CD8-positive, alpha-beta memory T cell (primary cell): ENCODE measurements at places on chromosomes 12 and 14. TPM values are rescaled to one million over a fixed set of nuclear protein-coding genes. Genes with fewer than 3 reads are reported as not detected.

- no peak overlapping the region for H3K27ac ChIP-seq
- no peak overlapping the region for H3K4me3 ChIP-seq
- no peak for DNase-seq
- H3K27me3 ChIP-seq: no peaks in the 10 kb centered on the region
- H3K4me1 ChIP-seq: no peaks in the 10 kb centered on the region
- H3K36me3 ChIP-seq: no peaks in the 10 kb centered on the region
Measured at GRCh38 chr14:95344536-95344935, 24.8 kb upstream of the CLMN start.

- no peaks in the 10 kb centered on the region for H3K27me3 ChIP-seq
- no peaks in the 10 kb centered on the region for H3K36me3 ChIP-seq
- no peaks in the 10 kb centered on the region for H3K4me1 ChIP-seq
- H3K27ac ChIP-seq: no peak overlapping the region
Measured at GRCh38 chr14:29710015-29710414, 217.6 kb downstream of the PRKD1 start.

DNA sequence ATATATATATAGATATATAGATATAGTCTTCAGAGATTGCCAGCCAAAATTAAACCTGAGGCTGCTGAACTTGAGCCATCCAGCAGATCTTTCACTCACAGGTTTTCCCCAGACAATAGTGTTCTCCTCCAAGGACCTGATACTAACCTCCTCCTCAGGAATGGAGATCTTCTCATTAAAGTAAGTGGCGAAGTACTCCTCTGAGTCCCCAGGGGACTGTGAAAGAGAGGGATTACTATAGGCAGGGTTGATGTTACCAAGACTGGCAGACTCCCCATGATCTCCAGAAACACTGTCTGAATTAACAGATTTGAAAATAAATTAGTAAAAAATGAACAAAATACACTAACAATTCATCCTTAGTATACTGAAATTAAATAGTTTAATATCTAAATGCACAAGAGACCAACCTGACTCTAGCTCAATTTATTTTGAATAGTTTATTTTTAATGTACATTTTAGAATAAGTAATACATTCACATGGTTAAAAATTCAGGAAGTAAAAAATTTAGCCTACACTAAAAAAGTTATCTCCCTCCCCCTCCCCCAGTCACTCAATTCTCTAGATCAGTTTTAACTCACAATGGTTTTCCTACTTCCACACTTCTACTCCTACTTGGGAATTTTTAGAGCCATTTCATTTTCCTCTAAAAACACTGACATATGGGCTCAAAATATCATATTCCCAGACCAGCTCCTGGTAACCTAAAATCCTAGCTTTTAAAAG is 17.7 kb downstream of the SLC11A2 start:
- H3K4me1 ChIP-seq: peaks cover 18% of the 10 kb centered on the region
- H3K27ac ChIP-seq: no peak overlapping the region
- no peak for DNase-seq
- no peak overlapping the region for H3K4me3 ChIP-seq
- peaks cover 16% of the 10 kb centered on the region for H3K36me3 ChIP-seq

- H3K27ac ChIP-seq: no peak overlapping the region
- no peak for DNase-seq
- no peaks in the 10 kb centered on the region for H3K4me1 ChIP-seq
- no peak overlapping the region for H3K4me3 ChIP-seq
- no peaks in the 10 kb centered on the region for H3K27me3 ChIP-seq
- H3K36me3 ChIP-seq: no peaks in the 10 kb centered on the region
Measured at GRCh38 chr12:124881123-124881522, 17.5 kb upstream of the SCARB1 start.

- no peak overlapping the region for H3K27ac ChIP-seq
- no peak overlapping the region for H3K4me3 ChIP-seq
- H3K27me3 ChIP-seq: no peaks in the 10 kb centered on the region
- DNase-seq: no peak
- peaks cover 18% of the 10 kb centered on the region for H3K36me3 ChIP-seq
- H3K4me1 ChIP-seq: peaks cover 25% of the 10 kb centered on the region
Measured at GRCh38 chr12:124009781-124010180, 36.8 kb downstream of the ZNF664 start.

STON2 gene
- not detected for total RNA-seq

TAS2R46 gene
- total RNA-seq: 0.93 TPM

- DNase-seq: no peak
- no peaks in the 10 kb centered on the region for H3K4me1 ChIP-seq
- H3K27ac ChIP-seq: no peak overlapping the region
- no peaks in the 10 kb centered on the region for H3K27me3 ChIP-seq
- H3K36me3 ChIP-seq: no peaks in the 10 kb centered on the region
Measured at GRCh38 chr12:99195474-99195873, 452.1 kb upstream of the GARIN6 start.

TNFRSF1A gene
- 62.1 TPM for total RNA-seq

DNA sequence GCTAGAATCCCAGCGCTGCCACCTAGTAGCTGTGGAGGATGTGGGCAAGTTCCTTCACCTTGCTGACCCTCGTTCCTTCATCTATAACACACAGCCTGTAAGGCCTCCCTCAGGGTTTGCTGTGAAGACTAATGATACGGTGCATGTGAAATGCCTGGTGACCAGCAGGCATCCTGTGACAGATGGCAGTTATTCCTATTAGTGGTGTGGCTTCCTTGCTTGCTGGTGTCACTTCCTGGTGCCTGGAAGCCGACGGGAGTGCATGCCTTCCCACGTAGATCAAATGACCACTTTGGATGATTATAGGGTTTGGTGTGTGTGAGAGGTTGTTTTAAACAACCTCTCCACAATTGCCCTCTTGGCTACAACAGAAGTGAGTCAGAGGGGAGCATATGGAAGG is 894.9 kb downstream of the VRK1 start:
- no peak overlapping the region for H3K4me3 ChIP-seq
- no peak for DNase-seq
- no peaks in the 10 kb centered on the region for H3K27me3 ChIP-seq

- DNase-seq: no peak
- no peaks in the 10 kb centered on the region for H3K36me3 ChIP-seq
- no peak overlapping the region for H3K27ac ChIP-seq
- H3K4me1 ChIP-seq: peaks cover 57% of the 10 kb centered on the region
- H3K4me3 ChIP-seq: no peak overlapping the region
Measured at GRCh38 chr14:69685218-69685616, 73.8 kb downstream of the SUSD6 start.

DNA sequence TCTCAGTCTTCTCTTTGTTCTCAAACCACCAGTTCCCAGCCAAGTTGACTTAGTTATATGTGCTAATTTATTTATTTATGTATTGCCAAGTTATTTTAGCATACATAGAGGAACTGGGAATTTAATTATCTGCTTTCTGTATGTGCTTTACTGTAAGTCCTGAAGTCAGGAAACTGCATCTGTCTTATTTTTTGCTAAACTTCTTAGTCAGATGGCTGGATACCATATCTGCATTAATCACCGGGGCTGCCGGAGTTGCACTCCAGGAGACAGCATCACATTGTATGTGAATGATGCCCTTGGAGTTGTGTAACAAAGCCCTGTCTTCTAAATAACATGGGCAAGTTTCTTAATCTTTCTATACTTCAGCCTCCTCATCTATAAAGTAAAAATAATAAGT is 96.2 kb downstream of the MON2 start:
- no peak overlapping the region for H3K4me3 ChIP-seq
- H3K27me3 ChIP-seq: no peaks in the 10 kb centered on the region
- peaks cover 12% of the 10 kb centered on the region for H3K36me3 ChIP-seq
- DNase-seq: no peak
- H3K4me1 ChIP-seq: no peaks in the 10 kb centered on the region

GRCh38 chr14:31893221-31893757 is 183.8 kb upstream of the ARHGAP5 start:
- H3K36me3 ChIP-seq: no peaks in the 10 kb centered on the region
- H3K27me3 ChIP-seq: no peaks in the 10 kb centered on the region
- no peak for DNase-seq
- no peaks in the 10 kb centered on the region for H3K4me1 ChIP-seq
- H3K4me3 ChIP-seq: no peak overlapping the region
- no peak overlapping the region for H3K27ac ChIP-seq

INSM2 gene
- not detected for total RNA-seq

- no peaks in the 10 kb centered on the region for H3K27me3 ChIP-seq
- no peak for DNase-seq
- no peaks in the 10 kb centered on the region for H3K4me1 ChIP-seq
- H3K4me3 ChIP-seq: no peak overlapping the region
- no peak overlapping the region for H3K27ac ChIP-seq
- no peaks in the 10 kb centered on the region for H3K36me3 ChIP-seq
Measured at GRCh38 chr12:128613837-128614590, 209.7 kb downstream of the SLC15A4 start.

PLCZ1 gene
- not detected for total RNA-seq
